ENCODE measurements at places on chromosomes 7 and 10.

DNA sequence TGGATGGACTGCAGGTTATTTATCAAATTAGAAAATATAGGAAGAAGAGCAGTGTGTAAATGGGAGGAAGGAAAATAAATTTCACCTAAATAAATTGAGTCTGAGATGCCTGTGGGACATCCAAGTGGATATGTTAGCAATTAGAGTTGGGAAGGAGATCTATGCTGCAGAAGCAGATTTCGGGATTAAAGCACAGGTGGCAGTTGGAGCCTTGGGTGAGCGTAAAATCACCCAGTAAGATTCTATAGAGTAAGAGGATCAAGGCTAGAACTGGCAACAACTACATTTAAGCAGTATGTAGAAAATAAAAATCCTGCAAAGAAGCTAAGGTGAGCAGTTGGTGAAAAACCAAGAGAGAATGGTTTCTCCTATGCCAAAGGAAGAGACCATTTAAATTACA, 8.4 kb downstream of the TRIM4 start:
- no peak for DNase-seq

DNA sequence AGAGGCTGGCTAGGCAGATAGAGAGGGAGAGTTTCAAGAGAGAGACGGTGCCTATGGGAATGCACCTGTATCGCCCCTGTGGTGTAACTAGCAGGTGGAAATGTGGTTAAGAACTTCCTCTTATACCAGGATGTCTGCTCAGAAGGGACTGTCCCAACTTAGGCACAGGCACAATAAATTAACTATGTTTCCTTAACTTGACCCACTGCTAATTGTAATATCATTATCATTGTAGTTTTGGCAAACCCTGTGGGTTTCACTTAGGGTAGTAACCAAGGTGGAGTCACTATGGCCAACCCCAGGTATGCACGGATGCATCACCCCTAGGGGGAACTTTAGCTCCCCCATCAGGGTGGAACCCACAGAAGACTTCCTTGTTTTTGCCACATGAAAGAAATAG, 455.7 kb downstream of the DGKB start:
- no peak for DNase-seq

GRCh38 chr10:110502851-110503301, 5.2 kb downstream of the DUSP5 start:
- DNase-seq = no peak

DNA sequence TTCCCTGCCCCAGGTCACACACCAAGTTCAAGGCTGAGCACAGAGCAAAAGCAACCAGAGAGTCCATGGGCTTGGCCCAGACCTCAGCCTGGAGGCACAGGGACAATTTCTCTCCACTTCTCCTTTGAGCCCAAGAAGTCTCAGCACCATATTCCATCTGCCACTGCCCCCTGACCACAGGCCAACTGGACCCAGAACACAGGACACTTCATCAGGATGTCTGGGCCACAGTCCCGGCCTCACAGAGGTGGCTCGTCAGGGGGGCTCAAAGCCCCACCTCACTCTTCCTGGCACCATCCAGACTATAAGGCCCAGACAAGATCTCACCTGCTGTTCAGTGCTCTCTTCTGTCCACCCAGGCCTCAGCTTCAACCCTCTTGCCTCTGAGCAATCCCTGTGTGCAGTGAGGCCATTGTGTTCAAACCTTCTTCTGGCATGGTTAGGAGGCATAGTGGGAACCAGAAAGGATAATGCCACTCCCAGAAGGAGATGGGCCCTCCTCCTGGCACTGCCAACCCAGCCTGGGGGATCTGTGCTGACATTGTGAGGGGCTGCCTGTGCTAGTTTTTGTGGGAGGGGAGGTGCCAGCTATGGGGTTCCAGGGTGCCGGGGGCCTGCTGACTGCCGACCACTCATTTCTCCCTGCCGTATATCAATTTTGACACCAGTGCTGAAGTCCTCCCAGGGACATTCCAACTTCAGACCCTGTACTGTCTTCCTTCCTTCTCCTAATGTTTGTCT, 49.7 kb upstream of the ANTXRL start:
- no peak for DNase-seq

- no peak for DNase-seq
Measured at GRCh38 chr10:43598446-43598845, 7.8 kb upstream of the ZNF485 start.

- DNase-seq = no peak
Measured at GRCh38 chr10:32049113-32049512, 7.1 kb downstream of the KIF5B start.

GRCh38 chr10:59865101-59865500, 41.3 kb downstream of the CCDC6 start:
- DNase-seq = no peak

- DNase-seq = no peak
Measured at GRCh38 chr10:104498347-104499081, 142.6 kb upstream of the SORCS3 start.

DNA sequence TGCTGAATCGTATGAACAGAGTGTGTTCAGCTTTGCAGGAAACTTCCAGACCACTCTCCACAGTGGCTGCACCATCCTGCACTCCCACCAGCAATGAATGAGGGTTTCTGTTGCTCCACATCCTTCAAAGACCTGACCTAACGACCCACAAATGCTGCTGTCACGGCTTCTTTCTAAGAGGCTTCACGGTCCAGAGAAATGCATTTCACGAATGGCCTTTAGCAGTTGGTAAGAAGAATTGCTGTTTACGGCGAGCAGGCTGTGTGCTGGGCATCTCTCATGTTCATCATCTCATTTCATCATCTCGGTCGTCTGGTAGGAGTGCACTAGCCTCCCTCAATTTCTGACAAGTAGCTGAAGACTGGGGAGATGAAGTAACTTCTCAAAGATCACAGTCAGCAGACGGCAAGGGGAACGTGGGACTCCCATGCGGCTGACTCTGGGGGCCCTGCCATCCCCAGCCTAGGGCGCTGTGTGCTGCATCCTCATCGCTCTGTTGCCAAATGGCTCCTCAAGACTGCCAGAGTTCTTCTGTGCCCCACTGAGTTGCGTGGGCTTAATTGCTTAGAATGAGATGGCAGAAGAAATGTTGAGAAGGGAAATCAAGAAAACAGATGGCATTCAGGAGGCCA, 72.9 kb downstream of the ADARB2 start:
- DNase-seq = no peak

DNA sequence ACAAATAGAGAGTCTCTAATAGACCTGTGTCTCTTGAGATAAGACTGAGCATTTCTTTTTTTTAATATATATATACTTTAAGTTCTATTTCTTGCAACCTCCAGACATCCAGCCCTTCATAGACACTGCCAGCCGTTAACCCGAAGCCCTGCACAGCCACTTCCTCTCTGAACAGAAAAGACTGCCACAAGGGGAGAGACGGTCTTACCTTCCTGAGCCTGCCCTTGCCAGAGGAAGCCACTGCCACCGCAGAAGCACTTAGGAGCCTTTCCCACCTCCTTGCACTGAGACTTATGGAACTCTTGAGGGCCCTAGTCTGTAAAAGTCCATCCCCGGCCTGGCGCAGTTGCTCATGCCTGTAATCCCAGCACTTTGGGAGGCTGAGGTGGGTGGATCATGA, 31.8 kb upstream of the PRSS1 start:
- no peak for DNase-seq

DNA sequence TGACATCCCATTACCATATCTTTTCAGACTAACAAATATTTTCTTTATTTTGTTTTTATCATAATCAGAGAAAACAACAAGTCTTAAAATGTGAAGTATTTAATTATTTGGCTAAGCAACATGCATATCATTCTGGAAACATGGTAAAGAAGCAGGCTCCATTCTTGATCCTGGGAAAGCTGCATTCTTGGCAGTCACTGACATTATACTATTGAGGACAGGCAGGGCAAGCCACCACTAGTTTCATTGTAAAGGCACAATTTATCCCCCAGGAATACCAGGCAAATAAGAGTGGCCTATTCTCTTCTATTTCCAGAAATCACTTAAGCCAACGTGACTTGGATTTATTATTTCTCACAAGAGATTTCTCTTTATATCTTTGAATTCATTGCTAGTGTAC, 153.8 kb upstream of the AKR1E2 start:
- DNase-seq = no peak

GRCh38 chr10:82981137-82981723, 1106.2 kb downstream of the NRG3 start:
- no peak for DNase-seq

GRCh38 chr7:108189733-108190388, 59.7 kb upstream of the LAMB4 start:
- no peak for DNase-seq

- DNase-seq = no peak
Measured at GRCh38 chr10:59047180-59047579, 129.3 kb upstream of the PHYHIPL start.

- no peak for DNase-seq
Measured at GRCh38 chr7:129495987-129496386, 6.3 kb upstream of the SMKR1 start.

DNA sequence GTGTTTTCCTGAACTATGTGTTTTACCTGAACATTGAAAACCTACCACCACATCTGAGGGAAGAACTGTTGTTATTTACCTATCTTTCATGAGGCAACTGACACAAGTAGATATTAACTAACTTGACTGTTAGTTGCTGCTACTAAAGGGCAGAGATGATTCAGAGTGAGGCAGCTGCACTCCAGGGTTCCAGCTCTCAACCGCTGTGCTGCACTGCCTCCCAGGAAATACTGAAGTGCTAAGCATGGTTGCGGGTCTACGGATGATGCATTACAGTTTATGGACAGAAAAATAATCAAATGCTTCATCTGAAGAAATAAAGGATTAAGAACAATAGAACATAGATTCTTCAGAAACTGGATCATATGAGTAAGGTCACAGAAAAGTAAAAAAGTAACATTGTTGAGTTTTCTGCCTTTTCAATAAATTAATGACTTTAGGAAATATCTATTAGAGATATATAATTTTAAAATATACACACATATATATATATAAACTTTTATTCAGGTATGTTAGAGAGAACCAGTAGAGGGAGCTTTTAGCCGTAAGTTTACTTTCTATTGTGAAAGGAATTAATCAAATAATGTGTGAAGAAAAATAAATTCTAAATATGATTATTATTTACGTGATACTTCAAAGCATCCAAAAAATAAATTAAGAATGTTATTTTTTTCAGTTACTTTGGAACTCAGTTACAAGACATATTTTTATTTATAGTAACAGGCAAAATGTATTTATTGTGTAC, 620.0 kb downstream of the CNTNAP2 start:
- DNase-seq = no peak

DNA sequence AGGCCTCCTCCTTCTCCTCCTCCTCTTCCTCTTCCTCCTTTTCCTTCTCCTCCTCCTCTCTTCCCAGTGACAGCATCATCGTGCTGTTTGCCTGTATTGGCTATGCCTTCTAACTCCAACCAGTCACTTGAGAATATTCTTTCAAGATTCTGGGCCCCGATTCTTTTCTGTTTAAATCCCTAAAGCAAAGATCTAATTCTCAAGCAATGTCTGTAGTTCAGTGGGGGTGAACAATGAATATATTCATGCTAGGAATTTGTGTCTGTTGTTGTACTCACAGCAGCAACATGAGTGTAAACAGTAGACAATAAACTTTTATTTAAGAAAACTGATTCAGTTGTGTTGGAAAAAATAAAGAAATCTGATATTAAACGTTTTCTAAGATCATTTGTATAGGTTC, 30.7 kb downstream of the NUDT5 start:
- DNase-seq = no peak

GRCh38 chr7:41879403-41879802, 176.5 kb upstream of the INHBA start:
- no peak for DNase-seq

DNA sequence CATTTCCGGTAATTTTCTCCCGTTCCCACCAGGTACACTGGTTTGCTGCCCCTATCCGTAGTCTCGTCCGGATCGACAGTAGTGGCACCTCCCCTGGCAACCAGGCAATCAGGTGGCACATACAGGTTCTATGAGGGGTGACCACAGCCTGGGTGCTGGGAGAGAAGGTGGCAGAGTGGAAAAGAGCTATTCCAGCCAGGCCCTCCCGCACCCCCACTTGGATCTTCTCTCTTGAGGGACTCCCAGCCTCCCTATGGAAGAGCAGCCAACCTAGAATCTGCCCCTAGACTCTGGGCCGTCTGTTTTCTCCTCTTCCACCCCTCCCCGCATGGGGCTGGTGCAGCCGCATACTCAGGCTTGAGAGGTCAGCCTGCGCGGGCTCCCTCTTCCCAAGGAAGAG, 58.6 kb downstream of the GPR26 start:
- no peak for DNase-seq

DNA sequence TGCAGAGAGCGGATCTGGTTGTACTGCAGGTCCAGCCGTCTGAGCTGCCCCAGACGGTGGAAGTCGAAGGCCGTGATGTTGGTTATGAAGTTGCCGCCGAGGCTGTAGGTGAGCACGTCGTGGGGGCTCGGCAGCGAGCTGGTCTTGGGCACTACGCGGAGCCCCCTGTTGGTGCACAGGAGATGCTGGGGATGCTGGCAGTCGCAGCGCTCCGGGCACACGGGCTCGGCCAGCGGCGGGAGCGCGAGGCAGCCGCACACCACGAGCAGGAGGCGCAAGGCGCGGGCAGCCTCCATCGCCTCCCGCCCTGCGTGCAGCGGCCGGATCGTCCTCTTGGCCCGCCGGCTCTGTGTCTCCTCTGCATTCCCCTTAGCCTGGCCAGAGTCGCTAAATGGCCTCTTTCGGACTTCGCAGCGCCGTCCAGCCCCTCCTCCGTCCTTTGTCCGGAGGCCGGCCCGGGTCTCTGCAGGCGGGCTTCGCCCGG, 337 bp downstream of the TRIL start:
- no peak for DNase-seq

DNA sequence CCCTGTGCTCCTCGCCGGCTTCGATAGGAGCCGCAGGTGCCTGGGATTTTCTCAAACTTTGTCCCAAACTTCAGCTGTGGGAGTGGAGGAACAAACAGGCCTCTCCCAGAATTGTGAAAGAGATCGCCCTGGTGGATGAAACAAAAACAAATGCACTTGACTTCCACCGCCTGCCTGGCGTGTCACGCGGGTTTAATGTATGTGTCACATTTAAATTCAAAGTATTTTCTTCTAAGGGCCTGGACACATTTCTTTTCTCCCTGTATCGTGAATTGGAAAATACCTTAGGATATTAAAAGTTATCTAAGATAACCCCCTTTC, 694 bp upstream of the WASL start:
- peak; percentile 47 for DNase-seq

GRCh38 chr10:36507715-36508114, 617.7 kb upstream of the ANKRD30A start:
- no peak for DNase-seq

All from activated naive CD4-positive, alpha-beta T cell treated with anti-CD3 and anti-CD28 coated beads, Interleukin-2, amount 50 U/mL, for 16 hours (primary cell).